Brain (organoid and tissue), 16 donors: ENCODE measurements at places on chromosomes 6 and 20.
A peak's percentile ranks its signal among the peaks of the same experiment; 100 is the strongest.

- DNase-seq = peak; percentile 70
Observed at GRCh38 chr6:139149383-139149782, 14.5 kb downstream of the HECA start.

GRCh38 chr20:9994676-9995075, 40.1 kb upstream of the ANKEF1 start:
- no peak for DNase-seq

- DNase-seq = no peak
Observed at GRCh38 chr6:169530752-169531123, 171.1 kb downstream of the WDR27 start.

DNA sequence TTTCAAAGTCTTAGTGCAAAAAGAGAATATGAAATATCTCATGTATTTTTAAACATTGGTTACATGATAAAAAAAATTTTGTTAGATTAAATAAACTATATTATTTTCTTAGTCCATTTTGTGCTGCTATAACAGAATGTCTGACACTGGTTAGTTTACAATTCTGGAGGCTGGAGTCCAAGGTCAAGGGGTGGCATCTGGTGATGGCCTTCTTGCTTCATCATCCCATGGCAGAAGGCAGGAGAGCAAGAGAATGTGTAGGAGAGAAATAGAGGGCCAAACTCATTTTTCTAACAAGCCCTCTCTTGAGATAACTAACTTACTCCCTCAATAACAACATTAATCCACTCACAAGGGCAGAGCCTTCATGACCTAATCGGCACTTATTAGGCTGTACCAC, 11.5 kb upstream of the MCUR1 start:
- DNase-seq = no peak

DNA sequence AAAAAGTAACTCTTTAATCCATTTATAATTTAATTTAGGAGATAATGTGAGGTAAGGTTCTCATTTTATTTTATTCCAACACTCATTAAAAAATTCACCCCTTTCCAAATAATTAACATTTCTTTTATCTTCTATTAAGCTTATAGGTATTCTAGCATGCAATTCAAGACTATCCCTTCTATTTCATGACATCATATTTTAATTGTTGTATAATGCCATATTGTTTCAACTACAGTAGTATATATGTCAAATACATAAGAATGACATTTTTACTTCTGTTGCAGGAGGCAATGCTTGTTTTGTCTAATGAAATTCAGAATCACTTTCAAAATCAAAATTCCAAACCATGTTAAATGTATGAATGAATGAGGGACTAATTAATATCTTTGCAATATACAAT, 76.2 kb downstream of the MAFB start:
- DNase-seq = no peak

- peak; percentile 62 for DNase-seq
Observed at GRCh38 chr6:32196682-32197616, 4.5 kb upstream of the GPSM3 start.

- no peak for DNase-seq
Observed at GRCh38 chr6:132209351-132209750, 191.9 kb downstream of the MOXD1 start.

DNA sequence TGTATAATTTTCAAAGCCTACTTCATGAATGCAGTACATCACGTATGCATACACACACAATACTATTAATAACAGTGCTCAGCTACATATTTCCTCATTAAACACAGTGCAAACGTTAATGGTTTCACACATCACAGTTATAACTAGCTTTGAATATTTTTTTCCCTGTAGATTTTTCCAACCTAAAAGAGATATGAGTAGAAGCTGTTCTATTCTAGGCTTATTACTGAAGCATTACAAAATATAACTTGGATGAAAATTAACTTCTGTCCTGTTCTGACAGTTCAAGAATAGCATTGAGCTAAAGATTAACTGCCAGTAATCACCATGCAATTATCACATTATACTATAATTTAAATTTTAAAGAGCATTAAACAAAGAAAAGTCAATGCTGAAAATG, 6.2 kb downstream of the LMBRD1 start:
- no peak for DNase-seq

- no peak for DNase-seq
Observed at GRCh38 chr6:83948851-83949250, 84.7 kb upstream of the MRAP2 start.

DNA sequence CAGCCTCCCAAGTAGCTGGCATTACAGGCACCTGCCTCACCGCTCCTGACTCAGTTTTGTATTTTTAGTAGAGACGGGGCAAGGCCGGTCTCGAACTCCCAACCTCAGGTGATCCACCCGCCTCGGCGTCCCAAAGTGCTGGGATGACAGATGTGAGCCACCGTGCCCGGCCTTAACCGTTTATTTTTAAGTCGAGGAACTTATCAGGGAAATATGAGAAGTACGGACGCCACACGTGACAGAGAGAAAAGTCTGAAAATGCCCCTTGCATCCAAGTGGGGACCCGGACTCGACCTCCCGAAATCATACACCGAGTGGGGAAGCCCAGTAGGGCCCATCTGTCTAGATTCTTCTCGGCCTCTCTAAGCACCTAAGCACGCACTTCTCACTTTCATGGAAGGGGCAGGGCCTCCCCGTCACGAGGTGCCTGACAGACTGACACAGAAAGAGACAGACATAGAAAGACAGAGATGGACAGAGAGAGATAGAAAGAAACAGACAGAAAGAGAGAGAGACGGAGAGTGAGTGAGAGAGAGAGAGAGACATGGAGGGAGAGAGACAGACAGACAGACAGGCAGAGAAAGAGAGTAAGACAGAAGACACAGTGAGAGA, 756.5 kb upstream of the DEFB115 start:
- DNase-seq = no peak

DNA sequence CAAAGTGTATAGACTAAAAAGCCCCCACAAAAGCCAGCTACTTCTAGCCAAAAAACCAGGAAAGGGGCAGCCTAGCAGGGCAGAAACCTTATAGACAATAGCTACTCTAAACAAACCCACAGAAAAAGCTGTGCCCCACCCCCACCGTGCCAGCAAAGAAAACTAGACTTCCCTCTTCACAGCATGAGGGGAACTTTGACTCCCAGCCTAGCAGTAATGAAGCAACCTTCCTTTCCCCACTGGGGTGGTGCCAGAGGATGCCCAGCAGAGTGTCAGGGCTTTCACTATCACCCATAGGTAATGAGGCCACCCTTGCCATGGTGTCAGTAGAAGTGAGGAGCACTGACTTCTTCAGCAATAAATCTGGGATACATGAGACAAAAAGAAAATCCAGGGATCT, 99.0 kb upstream of the LGSN start:
- DNase-seq = no peak

DNA sequence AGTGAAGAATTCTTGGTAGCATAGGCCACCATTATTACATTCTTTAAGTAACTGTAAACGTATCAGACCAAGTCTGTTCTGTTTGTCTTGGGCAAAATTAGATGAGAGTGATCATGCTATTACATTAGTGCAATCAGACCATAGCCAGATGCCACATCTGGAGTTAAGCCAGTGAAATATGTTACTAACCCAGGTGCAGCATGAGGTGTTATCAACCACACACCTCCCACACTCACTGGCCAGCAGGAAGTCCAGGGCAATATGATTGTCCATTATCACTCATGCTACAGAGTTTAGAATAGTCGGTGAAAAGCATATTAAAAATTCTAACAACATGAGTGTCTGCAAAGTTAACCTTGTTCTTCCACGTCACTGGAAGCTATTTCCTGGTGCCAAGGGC, 174.7 kb upstream of the PROKR2 start:
- no peak for DNase-seq

DNA sequence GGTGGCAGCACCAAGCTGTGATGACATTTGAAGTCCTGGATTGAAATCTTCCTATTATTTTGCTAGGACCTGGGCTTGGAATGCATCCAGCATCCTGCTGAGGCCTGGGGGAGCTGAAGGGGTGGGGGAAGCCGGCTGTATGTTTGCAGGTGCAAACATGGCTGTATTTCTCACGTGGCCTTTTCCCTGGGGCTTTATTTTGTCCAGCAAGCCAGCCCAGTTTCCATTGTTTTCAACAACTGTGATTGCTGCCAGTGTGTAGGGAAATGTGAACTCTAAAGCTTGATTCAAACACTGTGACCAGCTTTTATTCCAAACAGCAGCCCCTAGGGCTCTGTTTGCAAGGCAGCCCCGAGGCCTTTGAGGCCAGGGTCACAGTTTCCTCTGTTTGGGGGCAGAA, 683.0 kb downstream of the DHX35 start:
- DNase-seq = no peak

DNA sequence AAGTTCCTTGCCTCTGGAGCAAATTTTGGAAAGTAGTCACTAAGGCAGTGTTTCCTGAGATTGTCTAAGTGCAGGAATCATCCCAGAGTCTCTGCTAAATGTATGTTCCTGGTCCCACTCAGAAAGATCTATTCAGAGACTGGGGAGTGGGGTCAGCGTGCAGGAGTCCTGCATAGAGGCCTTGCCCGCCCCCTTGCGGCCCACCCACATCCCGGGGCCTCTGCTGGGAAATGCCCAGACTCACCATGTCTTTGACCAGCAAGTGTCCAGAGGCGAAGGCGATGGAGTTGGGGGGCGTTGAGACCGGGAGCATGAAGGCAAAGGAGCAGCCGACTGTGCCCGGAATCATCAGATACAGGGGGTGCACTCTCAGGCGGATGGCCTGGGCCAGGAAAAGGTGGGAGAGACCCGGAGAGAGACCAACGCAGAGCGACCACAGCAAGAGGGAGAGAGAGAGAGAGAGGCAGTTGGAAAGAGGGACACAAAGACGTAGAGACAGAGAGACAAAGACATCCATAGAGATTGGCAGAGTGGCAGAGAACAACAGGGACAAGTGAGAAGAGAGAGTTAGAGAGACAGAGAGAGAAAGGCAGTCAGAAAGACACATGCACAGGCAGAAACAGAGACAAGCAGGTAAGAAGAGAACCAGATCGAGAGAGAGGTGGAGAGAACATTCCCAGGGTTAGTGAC, 12.9 kb upstream of the OCSTAMP start:
- DNase-seq = no peak

- no peak for DNase-seq
Observed at GRCh38 chr20:4916971-4917881, 84.1 kb downstream of the SLC23A2 start.

DNA sequence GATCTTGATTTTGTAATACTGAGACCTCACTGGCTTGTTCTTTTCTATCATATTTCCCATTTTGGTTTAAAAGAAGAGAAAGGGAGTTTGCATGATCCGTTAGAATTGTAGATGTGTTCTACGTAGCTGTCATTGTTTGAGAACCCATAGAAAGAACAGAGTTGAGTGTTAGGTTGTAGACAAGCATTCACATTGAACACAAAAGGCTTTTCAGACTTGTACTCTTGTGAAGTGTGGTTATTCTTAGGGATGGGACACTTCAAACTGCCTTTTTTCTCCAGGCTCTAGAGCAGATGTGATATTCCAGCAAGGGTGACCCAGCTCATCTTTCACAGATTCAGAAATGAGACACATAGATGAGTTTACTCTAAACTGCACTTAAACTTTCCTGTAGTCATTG, 19.9 kb downstream of the FOXO3 start:
- DNase-seq = no peak

DNA sequence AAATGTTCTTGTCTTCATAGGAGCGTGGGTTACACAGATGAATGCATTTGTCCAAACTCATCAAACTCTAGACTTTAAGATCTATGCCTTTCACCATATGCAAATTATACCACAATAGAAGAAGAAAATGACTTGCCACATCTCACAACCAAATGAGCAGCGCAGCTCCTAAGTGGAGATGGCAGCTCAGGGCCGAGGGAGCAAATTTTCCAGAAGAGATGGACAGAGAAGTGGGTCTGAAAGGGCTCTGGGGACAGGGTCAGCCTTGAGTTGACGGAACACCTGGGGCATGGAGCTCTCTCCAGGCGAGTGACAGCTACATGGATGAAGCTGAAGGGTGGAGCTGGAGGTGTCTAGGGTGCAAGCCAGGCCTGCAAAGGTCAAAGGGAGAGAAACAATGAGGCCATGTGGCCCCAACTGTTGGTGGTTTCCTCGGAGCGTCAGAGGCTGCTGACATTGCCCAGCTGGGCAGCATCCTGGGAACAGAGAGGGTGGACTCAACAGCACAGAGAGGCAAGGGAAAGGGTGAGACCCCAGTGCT, 228.3 kb downstream of the NRN1 start:
- DNase-seq = no peak

GRCh38 chr20:39602649-39603048, 640.5 kb downstream of the DHX35 start:
- DNase-seq = no peak

DNA sequence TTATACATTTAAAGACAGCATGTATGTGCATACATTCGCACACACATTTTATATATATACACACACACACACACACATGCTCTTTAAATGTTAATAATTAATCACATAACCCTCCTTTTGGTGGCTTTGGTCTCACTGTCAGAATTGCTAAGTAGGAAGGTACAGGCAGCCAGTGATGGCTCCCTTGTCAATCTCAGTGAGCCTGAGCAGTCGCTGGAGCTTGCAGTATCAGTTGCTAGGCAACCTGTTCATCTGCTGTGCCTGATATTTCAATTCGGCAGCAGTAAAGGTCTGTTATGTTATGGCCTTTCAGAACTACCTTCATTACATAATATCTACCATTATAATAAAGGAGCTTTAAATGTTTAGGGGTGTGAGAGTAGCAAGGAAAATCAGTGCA, 374.3 kb downstream of the LMBRD1 start:
- DNase-seq = peak; percentile 93

GRCh38 chr20:63241272-63241671, 5.6 kb downstream of the BIRC7 start:
- DNase-seq = no peak

- peak; percentile 66 for DNase-seq
Observed at GRCh38 chr6:18511211-18511610, 124.1 kb downstream of the RNF144B start.

GRCh38 chr20:10125757-10126156, 91.0 kb downstream of the ANKEF1 start:
- DNase-seq = no peak

DNA sequence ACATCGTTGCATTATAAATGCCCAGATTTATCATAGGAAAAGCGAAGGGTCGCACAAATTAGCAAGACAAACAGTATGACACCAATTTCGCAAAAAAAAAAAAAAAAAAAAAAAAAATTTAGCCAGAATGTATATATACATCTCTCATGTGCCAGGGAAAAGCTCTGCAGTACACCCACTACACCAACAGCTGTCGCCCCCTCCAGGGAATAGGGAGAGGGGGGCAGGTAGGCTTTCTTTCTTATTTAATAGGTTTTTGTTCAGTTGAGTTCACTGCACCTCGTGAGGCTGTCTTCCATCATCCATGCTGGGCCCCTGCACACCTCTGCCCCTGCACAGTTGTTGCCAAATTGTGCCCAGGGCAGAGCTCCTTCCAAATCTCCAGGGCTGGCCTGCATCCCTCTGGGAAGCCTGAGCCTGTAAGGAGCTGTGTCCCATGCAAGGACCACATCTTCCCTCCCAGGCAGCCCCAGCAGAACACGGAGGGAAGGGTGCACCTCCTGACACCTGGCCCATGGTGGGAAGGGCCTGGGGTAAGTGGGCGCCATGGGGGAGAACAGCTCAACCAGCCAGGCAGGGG, 85.4 kb downstream of the NINL start:
- DNase-seq = no peak
